Stimulated activated CD8-positive, alpha-beta memory T cell treated with anti-CD3 and anti-CD28 coated beads, Interleukin-4, amount 100 ng/mL, for 1 hour (primary cell): ENCODE measurements at places on chromosomes 16 and 17.

GRCh38 chr17:81394377-81394920 lies 808 bp upstream of the BAHCC1 start:
- DNase-seq = no peak

GRCh38 chr17:66952681-66953629 lies 11.6 kb upstream of the CACNG4 start:
- DNase-seq = no peak

DNA sequence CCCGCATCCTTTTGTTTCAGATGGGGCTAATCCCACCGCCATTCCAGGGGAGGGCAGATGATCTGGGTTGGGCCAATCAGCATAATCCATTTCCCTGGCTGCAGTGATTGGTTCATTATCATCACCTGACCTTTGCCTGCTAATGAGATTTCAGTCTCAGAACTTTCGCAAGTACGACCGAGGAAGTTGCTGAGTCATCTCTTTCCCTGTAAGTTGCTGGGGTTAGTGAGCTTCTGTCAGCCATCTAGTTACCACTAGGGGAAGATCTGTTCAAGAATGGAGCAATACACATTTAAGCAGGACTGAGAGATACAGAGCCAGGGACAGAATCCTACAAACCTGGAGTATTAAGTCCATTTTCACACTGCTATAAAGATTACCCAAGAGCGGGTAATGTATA lies 65.3 kb upstream of the NUDT7 start:
- DNase-seq = no peak

GRCh38 chr17:67011527-67012175 lies 32.7 kb upstream of the CACNG1 start:
- no peak for DNase-seq

DNA sequence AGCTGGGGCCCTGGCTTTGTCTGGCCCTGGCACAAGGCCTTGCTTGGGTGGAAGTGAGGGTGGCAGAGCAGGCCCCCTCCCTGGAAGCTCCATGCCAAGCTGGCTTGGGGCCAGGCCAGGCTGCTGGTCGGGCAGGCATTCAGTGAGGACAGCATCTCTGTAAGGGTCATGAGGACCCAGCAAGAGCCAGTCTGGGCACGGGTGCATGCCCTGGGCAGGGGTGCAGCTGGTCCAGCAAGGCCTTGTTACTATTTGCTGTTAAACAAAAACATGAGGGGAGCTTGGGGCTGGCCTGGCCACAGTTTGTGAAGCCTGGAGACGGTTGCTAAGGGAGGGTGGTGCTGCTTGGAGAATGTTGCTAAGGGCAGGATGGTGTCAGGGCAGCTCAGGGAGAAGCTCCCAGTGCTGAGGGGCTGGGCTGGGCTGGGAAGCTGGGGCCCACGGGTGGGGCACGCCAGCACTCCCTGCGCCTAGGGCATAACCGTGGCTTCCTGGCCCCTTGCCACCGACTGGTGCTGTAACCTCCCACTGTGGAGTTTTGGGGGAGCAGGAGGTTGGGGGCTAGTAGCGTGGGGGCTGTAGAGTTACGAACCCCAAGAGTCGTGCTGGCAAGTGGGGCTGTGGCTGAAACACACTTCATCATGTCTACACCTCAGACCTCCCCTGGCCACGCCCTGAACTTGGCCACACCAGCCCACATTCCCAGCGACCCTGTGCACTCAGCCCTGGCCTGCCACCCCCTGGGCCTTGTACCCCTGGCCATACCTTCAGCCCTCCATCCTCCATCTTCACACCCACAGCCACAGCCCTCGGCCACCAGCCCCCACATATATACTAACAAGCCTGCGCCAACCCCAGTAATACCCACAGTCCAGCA lies 1.6 kb downstream of the TPPP3 start:
- DNase-seq = no peak

- DNase-seq = no peak
Observed at GRCh38 chr17:67571478-67571877, 146.3 kb upstream of the NOL11 start.

- DNase-seq = no peak
Observed at GRCh38 chr16:69720822-69721430, 5.4 kb downstream of the NQO1 start.

- DNase-seq = no peak
Observed at GRCh38 chr17:43453331-43453812, 30.4 kb upstream of the DHX8 start.

- no peak for DNase-seq
Observed at GRCh38 chr16:74586948-74587347, 20.0 kb downstream of the GLG1 start.

DNA sequence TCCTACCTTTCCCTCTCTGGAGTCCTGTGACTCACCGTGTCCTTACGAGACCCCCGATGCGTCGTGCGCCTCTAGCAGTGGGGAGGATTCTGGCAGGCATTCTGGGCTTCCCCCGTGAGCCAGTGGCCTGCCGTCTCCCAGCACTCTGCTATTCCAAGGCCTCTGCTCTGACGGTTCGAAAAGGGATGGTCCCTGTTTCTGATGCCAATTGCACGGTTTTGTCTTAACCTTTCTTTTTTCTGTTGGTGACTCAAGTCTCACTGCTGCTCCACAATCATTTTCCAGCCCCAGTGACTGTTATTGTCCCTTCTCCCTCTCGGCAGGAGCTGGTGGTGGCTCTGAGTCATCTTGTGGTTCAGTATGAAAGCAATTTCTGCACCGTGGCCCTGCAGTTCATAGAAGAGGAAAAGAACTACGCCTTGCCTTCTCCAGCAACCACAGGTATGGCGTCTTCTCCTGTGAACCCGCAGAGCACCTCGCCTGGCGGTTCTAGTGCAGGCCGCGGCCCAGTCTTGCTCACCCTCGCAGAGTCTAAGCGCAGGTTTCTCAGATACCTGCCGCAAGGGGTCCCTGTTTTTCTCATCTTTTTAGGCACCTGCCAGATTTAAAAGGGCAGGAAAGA lies 100.1 kb upstream of the CHMP6 start:
- DNase-seq = peak; percentile 57

- DNase-seq = no peak
Observed at GRCh38 chr16:81863630-81864352, 84.7 kb downstream of the PLCG2 start.
